ENCODE measurements at places on chromosomes 11 and 22. TPM values are rescaled to one million over a fixed set of nuclear protein-coding genes. Genes with fewer than 3 reads are reported as not detected.

- no peak for DNase-seq
These were observed 93.8 kb upstream of the TOP3B start for GRCh38 chr22:22076361-22076760.

DNA sequence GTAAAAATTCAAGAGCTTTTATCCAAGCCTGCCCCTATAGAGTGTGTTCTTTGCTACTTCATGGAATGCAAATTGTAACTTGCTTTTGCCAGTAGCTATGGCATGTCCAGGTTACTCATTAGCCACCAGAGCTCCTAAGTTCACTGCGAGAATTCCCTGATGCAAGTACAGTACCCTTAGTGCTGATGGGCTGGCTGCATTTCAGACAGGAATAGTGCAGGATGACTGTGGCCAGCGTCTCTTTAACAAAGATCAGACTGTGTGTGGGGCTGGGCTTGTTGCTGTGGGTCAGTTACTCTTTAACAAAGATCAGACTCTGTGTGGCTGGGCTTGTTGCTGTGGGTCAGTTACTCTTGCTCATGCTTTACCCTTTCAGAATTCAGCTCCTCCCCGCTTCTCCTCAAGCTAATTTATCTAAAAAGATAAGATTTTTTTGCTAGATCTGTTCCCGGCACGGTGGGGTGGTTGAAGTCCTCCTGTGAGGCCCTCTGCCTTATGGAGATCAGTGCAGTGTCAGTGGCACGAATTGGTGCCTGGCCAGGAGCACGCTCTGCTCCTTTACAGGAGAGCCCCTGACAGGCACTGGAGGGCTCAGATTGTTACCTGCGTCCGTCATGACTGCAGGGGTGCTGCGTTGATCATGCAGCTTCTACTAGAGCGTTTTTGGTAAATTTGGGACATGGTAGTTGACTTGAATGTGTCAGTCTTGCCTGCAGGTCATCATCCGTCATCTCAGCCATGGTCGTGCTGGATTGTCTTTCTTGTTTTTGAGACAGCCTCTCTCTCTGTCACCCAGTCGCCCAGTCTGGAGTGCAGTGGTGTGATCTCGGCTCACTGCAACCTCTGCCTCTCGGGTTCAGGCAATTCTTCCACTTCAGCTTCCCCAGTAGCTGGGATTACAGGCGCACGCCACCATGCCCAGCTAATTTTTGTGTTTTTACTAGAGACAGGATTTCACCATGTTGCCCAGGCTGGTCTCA, 27.0 kb downstream of the AP2A2 start:
- DNase-seq = no peak

DNA sequence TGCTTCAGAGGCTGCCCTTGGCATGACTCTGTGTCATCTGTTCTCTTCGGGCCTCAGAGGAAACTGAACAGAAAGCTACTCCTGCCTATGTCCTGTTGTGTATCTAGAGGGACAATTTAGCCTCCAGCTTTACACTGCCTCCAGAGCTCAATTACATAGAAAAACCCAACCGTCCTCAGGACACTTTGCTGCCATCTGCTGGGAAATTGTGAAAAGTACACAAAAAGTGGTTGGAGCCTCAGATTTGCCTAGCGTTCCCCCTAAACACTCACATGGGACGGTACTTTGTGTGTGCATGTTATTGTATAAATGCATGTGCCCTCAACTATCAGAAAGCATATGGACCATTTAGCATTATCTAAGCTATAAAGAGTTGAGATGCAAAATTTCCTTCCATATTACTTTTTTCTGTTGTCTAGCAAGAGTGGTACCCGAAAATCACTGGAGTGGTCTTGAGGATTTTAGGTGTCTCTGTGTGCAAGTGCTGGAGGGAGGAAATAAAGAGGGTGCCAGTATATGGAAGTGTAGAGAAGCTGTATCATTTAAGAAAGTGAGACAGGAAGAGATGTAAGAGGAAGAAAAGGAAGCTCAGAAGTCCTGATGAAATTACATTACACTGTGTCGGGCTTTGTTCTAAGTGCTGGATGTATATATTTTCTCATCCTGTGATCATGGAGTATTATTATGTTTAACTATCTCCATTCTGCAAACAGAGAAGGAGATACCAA, 8.7 kb upstream of the MS4A4E start:
- peak; percentile 43 for DNase-seq

- DNase-seq = no peak
These were observed 1.7 kb upstream of the DIXDC1 start for GRCh38 chr11:111935317-111936039.

DNA sequence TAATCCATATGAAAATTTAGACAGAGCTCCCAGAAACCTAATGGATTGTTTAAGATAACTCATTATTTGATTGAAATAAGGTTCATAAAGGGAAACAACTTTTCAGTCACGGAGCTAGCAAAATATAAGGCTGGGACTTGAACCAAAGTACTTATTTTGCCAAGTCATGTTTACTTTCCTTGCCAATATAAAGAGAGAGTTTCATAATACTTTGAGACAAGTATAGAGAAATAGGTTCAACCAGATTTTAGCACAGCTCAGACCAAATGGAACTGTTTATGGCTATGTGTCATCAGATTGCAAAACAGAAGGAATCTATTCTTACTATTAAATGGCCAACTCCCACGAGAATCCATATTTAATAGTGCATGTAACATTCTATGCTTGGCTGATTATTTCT, 1517.5 kb upstream of the TENM4 start:
- no peak for DNase-seq

GRCh38 chr11:134272381-134273316, 3.5 kb upstream of the GLB1L3 start:
- no peak for DNase-seq

DNA sequence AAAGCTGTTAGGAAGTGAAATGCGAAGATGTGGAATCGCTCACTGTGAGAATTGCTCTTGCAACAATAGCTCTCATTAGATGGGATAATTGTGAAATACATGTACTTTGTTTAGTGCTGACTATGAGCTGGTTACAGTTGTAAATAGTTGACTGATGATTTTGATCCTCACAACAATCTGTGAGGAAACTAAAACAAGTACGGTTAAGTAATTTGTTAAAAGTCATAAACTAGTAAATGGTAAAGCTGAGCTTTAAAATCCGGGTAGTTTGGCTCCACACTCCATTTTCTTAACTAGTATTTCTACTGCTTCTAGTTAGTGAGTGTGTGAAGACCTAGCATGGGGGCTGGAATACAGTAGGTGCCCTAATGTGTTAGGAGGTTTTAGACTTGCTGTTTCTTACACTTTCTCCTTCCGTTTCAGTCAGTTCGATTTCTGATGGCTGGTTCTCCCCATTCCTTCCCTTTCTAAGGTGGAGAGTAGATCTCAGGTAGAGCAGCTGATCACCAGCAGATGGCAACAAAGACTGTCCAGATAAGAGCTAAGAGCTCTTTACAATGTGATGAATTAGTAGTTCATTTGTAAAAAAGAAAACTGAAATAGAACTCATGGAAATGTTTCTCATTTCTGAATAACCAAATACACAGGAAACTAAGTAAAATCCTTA, 16.3 kb upstream of the CYP2R1 start:
- peak; percentile 24 for DNase-seq

GRCh38 chr22:44755417-44755816, 3.0 kb downstream of the ARHGAP8 start:
- no peak for DNase-seq

- DNase-seq = no peak
These were observed 136.1 kb downstream of the MORC2 start for GRCh38 chr22:30832407-30832987.

DNA sequence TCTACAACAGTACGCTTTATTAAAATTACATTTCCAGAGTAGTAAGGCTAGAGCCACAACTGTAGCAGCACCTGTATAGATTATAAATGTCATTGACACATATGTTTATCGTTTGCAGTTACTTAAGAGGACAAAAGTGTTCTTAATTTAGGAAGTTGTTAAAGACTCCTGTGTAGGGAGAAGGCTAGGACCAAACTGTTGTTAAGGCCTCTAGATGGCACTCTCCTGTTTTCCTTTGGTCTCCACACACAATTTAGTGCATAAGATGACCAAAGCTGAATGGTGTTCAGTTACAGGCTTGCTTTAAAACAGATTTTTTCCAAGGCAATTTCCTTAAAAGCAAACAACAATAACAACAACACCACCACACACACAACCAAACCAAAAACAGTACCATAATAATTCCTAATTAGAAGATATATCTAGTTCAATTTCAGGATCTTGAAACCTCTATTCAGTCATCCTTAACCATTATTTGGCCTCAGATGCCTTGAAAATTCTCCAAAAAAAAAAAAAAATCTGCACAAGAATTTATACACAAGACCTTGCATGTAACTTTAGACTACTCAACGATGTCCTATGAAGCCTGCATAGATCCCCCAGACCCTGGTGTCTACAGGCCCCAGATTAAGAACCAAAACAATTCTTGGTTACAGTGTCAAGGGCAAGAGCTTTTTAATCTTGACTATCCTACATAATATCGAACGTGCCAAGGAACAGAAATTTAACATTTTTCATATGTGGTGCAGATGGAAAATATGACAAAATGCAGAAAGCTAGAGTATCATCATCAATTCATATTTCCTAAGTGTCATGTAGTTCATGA, 42.6 kb upstream of the APOA1 start:
- peak; percentile 68 for DNase-seq

DNA sequence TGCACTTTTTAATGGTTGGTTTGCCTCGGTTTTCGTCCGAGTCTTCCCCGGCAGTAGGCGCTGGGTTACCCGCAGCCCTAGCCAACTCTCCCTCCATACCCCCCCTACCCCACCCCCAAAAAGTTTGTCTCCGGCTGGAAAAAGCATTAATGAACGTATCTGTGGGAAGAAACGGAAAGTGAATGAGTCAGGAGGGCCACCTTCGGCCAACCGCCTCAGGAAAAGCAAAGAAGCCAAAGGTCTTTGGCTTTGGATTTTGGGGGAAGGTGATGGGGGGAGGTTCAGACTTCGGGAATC, 508 bp upstream of the FLI1 start:
- no peak for DNase-seq

- DNase-seq = peak; percentile 67
These were observed 93.5 kb downstream of the PDHX start for GRCh38 chr11:35009944-35010342.

DNA sequence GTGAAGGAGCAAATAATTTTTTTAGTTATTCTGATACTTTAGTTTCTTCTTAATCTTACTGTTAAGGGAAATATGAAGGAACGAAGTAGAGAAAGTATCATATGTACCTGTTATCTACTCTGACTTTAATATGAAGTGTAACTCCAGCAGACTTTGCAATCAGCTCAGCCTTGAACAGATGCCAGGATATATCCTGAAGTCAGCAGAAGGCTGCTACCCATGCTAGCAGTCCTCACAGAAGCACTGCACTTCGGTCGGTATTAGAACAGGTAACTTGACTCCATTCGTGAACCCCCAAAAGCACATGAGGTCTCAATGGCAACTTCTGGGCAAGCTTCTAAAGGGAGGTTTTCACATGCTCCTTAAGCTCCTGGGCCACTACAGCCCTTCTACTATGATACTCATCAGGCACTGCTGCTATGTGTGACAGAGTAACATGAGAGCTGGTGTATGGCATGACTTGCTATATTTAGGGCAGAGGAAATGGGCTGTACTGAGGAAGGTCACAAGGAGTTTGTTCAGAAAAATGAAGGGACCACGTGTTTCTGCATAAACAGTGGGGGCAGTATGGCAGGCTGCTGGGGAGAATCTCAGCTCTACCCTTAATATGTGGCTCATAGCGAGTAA, 344.1 kb downstream of the SOX6 start:
- no peak for DNase-seq

GRCh38 chr11:12269104-12269441, 108.3 kb upstream of the PARVA start:
- no peak for DNase-seq

DNA sequence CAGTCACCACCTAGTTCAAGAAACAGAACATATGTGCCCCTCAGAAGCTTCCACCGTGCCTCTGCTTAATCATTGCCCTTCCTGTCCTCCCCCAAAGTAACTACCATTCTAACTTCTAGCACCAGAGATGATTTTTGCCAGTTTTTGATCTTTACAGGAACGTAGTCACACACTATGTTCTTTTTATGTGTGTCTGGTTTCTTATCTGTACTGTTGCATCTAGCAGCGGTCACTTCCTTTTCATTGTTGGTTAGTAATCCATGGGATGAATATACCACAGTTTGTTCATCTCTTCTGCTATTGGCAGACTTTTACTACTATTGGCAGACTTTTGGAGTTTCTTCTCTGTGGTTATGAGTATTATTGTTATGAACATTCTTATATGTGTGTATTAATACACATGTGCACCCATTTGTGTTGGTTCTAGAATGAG, 34.6 kb downstream of the SPECC1L start:
- no peak for DNase-seq

DNA sequence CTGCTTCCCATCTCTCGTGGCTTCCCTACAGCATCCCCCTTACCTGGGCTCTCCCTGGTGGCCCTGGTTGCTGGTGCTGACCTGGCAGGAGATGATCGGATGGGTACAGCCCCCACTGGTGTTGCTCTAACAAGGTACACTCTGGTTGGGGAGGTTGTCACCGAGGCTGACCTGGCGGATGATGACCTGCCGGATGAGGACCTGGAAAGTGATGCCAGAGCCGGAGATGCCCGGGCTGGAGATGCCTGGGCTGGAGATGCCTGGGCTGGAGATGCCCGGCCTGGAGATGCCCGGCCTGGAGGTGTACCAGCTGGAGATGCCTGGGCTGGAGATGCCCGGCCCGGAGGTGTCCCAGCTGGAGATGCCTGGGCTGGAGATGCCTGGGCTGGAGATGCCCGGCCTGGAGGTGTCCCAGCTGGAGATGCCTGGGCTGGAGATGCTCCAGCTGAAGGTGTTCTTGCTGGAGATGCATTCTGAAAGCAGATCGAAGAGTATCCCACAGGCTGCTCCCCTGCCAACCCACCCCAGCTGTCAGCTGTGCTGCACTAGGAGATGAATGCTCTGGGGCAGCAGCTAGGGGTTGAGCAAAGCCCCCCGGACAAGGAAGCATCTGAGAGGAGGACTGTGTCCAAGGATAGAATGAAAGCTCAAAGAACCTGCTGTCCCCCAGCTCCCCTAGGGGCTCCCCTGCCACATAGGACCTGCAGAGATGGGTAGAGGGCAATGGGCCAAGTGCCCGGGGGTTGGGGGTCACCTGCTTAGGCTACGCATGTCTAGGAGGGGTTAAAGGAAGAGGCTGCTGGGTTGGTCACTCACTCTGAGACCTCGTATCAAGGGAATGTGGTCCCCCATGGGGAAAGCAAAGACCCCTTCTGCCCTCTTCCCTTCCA, 10.6 kb downstream of the TMPRSS13 start:
- DNase-seq = no peak

Gene IGSF9B
- 0.96 TPM for total RNA-seq

Gene CRYBB2
- not detected for total RNA-seq

Gene RAB3IL1
- total RNA-seq = 1.7 TPM

Gene YWHAH
- total RNA-seq = 176 TPM

Gene MLC1
- total RNA-seq = not detected

Gene TOMM22
- total RNA-seq = 61.2 TPM

Gene GDPD4
- not detected for total RNA-seq

Gene HTR3B
- total RNA-seq = not detected

Gene TEX12
- 0.29 TPM for total RNA-seq

Gene MYBPC3
- total RNA-seq = not detected

Gene PLEKHB1
- total RNA-seq = not detected
